ENCODE measurements at places on chromosomes 12 and 14.

DNA sequence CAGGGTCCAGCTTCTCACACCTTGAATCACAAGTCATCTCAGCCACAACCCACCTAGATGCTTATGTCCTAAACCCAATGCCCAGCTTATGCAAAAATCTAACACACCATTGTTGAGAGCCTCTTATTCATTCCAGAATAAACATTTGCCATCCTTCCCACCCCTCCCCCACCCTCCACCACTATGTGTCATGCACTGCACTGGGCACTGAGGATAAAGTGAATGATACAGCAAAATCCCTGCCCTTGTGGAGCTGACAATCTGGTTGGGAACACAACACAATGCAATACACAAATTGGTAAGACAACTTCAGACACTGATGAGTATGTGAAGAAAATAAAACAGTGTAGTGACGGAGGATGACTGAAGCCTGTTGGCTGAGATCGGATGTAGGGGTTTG, 1.4 kb upstream of the GLTP start:
- DNase-seq = peak; percentile 21

DNA sequence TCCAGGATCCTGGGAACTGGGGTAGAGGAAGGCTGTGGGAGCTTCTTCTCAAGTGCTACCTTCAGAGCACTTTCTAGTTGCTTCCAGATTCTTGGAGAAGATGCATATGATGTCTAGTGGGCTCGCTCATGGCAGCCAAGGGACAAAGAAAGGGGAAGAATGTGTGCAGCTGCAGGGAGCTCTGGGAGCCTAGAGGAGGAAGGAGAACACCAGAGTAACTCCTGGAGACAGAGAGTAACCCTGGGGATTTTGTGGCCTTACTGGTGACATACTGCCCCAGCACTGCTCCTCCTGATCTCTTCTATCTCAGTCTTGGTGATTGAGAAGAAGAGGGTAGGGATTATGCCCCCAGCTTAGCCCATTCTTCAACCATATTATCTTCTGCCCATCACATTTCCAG, 10.3 kb upstream of the SP7 start:
- DNase-seq = no peak

- peak; percentile 37 for DNase-seq
Observed at GRCh38 chr12:18428416-18428815, 167.1 kb downstream of the PIK3C2G start.

- DNase-seq = peak; percentile 69
Observed at GRCh38 chr12:98939350-98939749, 294.3 kb downstream of the APAF1 start.

GRCh38 chr12:23887055-23887835, 62.2 kb downstream of the SOX5 start:
- DNase-seq = peak; percentile 26

GRCh38 chr14:23702656-23703426, 66.7 kb downstream of the DHRS2 start:
- no peak for DNase-seq

DNA sequence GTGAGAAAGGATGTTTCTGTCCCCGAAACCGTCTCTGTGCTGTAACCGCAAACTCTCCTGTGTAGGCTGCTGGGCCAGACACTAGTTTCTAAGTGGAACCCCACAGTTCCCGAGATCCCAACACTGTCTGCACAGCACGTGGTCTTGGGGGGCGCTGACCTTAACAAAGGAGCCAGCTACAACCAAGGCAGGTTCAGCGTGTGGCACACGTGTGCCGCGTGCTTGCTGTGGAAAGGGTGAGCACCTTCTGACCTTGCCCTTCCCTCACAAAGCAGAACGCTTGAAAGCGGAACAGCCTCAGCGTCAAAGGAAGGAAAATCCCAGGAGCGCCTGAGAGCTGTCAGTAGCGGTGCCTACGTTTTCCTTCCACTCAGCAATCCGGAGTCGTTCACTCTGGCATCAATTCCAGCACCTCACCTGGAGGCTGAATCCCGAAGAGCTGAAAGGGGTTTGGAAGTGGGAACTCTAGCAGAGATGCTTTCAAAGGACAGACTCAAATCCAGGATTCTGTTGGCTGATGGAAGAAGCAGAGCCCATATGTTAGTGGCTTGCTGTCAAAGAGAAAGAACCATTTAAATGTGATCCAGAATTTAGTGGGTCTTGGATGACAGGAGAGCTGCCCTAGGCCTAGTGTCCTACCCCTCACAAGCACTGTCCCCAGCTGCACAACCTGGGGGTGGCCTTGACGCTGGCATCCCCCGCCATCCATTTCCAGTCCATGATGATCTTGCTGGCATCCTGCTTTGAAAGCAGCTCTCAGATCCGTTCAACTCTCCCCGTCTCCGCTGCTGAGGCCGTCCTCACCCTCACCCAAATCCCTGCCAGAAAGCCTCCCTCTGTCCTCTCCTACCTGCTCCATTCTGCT, 27.1 kb downstream of the CCDC92 start:
- no peak for DNase-seq

DNA sequence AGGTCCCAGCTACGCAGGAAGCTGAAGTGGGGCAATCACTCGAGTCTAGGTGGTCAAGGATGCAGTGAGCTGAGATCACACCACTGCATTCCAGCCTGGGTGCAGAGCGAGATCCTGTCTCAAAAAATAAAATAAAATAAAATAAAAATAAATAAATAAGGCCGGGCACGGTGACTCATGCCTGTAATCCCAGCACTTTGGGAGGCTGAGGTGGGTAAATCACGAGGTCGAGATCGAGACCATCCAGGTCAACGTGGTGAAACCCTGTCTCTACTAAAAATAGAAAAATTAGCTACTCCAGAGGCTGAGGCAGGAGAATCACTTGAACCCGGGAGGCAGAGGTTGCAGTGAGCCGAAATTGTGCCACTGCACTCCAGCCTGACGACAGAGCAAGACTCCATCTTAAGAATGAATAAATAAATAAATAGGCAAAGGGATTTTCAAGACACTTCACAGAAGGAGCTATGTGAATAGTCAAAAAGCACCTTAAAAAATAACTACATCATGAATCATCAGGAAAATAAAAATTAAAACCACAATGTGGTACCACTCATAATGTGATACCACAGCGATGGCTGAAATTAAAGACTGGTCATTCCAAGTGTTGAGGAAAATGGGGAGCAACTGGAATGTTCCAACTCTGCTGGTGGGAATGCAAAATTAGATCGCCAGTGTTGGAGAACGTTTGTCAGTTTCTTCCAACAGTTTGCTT, 92.9 kb upstream of the TBX3 start:
- no peak for DNase-seq

Measured in mesendoderm (in vitro differentiated cells).